ENCODE measurements at places on chromosomes 3 and 15.

GRCh38 chr3:56926243-56926946 lies 124.6 kb upstream of the ARHGEF3 start:
- DNase-seq: peak; percentile 69

GRCh38 chr15:85540085-85540797 lies 159.8 kb downstream of the AKAP13 start:
- no peak for DNase-seq

DNA sequence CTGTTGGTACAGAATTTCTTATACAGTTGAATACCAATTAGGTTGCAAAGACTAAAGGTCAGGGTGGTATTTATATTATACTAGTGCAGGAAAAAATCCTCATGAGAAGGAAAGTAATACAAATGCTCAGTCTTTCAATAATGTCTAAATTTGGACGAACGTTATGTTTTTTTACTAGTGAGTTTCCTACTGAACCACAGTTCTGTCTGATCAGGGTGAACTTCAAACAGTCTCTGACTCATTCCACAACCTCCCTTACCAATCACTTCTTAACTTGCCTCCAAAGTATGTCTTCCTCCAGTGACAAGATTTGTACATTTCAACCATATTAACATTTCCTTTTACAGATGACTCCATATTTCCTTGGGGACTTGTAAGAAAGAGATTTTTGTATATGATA lies 3.4 kb downstream of the TMEM212 start:
- peak; percentile 50 for DNase-seq

DNA sequence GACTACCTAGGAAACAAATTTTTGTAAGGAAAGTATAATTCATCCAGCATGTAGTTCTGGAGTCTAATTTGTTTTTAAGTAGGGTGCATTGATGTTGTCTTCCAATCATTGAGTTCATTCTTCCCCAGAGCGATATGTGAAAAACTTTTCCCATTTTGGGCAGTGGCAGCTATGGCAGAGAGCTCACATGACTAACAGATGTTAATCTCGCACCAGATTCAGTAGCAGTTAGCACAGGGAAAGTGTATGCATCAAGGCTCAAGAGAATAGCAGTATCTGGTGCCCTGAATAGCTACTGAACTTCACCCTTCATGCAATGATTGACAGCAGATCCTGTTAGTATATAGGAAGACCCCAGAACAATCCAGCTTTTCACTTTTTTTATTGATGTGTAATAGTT lies 46.3 kb upstream of the TCAIM start:
- no peak for DNase-seq

GRCh38 chr15:91484141-91484540 lies 369.4 kb upstream of the SLCO3A1 start:
- no peak for DNase-seq

- DNase-seq: no peak
Observed at GRCh38 chr15:58148633-58149445, 10.7 kb downstream of the AQP9 start.

DNA sequence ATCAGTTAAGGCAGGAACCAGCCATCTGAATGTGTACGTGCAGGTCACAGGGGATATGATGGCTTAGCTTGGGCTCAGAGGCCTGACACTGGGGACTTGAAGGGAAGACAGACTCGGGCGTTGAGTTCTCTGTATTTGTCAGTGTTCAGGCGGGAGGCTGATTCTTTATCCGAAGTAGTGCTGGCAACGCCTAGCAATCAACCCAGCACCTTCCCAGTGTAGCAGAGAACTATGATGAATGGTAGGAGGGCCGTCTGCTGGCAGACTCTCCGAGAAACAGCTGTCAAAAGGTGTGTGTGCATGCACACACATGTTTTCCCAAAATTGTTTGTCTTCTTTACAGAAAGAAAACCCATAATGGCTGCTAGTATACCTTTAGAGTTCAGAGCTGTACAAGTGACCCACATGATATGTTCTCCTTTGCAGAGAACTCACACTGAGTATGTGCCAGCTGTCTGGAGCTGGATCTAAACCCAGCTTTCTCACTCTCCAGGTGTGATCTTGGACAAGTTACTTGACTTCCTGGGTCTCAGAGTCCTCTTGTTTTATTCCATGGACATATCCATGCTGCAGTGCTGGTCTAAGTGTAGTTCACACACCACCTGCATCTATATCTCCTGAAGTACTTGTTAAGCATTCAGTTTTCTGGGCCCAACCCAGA lies 74.5 kb upstream of the LARS2 start:
- no peak for DNase-seq

- DNase-seq: no peak
Observed at GRCh38 chr15:37771465-37771864, 163.0 kb upstream of the TMCO5A start.

DNA sequence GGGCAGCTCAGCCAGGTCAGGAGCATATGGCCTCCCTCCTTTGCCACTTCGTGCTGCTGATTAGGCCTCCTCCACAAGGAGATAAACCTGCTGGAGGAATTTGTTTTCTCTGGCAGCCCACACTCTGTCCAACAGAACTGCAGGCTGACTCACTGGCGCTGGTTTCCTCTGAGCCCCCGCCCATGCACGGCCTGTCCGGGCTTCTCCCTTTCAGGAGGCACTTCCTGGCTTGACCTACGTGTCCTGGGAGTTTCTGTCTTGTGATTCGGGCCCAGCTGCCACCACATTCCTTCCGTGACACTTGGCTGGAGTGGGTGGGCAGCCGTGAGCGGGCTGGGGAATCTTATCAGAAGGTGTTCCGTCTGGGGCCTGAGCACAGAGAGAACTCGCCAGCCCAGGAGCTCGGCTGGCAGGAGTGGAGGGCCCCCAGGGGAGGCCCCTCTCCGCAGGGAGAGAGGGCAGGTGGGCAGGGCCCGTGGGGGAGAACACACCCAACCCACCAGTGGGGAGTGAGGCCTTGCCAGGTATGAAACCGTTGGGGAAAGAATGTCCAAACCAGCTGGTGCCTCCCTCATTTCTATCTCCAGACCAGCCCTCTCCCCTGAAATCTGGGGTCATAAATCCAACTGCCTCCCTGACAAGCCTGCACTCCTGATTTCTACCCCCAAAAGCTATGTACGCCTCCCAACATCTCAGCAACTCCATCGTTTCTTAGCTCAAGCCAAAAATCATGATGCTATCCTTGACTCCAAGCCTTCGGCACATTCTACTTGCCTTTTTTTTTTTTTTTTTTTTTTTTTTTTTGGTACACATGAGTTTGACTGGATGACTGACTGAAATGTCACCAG lies 110.6 kb upstream of the MEF2A start:
- DNase-seq: peak; percentile 90

GRCh38 chr3:160369784-160370183 lies 29.2 kb downstream of the IFT80 start:
- no peak for DNase-seq

DNA sequence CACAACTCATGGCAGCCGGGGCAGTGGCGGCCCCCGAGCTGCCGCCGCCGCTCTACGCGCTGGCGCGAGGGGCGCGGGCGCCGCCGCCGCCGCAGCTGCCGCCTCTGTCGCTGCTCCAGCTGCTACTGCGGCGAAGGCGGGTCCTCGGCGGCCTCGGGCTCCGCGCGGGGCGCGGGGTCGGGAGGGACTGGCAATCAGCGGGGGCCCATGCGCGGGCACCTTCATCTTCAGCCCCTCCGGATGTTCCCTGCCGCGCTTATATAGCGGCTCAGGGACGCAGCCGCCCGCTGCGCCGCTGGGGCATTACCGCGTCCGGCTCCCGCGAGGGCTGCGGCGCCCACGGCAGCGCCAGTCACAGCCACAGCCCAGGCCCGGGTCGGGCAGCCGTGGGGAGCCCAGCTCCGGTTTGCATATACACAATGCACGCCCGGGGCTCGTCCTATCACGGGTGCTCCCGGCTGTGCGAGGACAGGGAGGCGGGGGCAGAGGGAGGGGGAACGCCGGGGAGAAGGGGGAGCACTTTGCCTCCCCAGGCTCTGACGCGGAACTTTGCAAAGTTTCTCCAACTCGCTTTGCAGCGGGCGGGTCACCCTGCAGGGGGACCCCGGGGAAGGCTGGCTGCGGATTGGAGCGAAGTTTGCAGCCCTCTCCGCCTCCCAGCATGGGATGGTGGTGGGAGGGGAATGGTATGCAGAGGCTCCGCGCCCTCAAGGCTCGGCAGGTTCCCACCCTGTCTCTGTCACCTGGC lies at the start of gene VGLL3:
VGLL3 (minus strand) TSS at position 416 of the 748 bp plus-strand sequence; CDS start at position 10, 406 bp downstream.
- DNase-seq: no peak

- DNase-seq: no peak
Observed at GRCh38 chr15:33066584-33066983, 127.9 kb downstream of the FMN1 start.

DNA sequence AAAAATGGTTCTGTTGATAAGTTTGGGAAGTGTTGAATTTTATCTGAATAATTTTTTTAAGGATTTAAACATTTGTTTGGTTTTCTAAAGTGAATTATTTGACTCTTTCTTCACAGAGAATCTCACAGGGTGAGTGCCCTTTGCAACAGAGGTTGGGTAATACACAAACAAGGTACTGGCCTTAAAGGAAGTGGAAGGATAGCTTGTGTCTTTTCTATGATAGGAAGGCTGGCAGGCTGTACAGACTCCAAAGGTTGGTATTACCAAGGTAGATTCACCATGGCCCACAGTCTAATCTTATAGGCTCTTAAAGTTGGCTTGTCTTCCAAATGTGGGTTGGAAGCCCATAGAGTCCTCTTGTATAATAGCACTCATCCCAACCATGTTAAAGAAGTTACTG lies 311.5 kb downstream of the SV2B start:
- no peak for DNase-seq

GRCh38 chr3:156617145-156617544 lies 57.2 kb upstream of the TIPARP start:
- DNase-seq: no peak

DNA sequence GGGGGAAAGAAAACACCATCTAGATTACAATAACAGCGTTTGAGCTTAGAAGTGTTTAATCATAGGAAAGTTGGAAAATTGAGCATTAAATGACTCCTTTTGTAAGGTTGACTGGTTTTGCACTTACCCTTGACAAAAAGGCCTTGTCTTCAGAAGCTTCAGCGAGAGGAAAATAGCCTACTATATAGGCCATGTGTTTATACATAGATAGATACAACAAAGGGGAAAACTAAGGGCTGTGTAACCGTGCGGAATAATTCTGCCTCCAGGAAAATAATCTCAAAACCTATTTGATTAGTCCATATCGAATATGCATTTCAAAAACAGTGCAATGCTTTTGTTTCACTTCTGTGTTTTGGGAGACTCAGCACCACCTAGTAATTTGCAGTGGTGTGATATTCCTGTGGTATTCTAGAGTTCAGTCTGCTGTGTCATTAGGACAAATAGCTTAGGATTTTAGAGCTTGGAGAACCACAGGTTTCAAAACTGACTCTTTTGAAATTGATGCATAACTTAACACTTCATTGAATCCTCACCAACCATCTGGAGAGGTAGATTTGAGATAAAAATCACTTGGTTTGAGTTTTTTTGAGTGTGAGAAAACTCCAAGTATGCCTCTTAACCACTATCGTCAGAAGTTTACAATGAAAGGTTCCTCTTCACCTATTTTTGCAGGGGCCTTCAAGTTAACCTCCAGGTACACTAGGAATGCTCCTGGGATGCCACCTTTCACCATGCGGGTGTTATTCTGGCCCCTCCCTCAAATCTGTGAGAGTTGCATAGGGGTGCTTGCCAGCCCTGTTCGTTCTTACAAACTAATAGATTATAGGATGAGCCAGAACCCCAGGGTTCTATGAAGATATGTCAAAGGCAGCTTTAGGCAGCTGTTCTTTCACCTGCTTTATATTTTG lies 1.9 kb downstream of the ARHGAP31 start:
- peak; percentile 49 for DNase-seq

DNA sequence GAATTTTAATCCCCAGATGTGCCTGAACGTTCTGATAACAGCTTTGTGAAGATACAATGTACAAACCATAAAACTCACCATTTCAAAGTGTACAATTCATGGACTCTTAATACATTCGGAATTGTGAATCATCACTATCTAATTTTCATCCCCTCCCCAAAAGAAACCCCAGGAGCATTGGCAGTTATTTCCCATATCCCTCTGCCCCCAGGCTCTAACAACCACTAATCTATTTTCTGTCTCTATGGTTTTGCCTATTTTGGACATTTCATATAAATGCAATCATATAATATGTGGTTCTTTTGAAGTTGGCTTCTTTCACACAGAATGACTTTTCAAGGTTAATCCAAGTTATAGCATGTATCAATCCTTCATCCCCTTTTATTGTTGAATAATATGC lies 25.3 kb downstream of the PRICKLE2 start:
- no peak for DNase-seq

GRCh38 chr3:120181632-120182031 lies 87.4 kb upstream of the GSK3B start:
- no peak for DNase-seq

DNA sequence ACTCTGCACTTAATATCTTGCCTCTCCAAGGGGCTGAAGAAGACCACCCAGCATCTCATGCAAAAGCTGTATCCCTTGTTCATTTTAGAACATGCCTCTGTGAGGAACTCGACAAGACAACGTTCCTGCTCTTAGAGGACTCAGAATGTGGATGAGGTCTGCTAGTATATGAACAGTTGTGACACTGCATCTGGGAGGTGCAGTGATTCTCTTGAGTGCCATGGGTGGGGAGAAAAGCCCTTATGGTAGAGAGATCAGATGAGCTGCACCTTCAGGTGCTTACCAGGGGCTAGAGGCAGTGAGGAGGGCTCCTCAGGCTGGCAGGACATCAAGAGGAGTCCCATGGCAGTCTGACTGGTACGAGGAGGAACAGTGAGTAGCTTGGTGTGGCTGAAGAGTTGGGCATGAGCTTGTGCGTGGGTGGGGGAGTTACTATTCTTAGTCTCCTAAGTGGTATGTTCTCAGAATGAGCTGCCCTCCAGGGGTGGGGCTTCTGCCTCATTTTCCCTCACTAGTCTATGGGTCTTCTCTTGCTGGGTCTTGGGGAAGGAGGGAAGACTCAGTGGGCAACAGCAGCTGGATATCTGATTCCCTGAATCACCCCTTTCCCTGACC lies 56.7 kb upstream of the ATP2B2 start:
- no peak for DNase-seq

DNA sequence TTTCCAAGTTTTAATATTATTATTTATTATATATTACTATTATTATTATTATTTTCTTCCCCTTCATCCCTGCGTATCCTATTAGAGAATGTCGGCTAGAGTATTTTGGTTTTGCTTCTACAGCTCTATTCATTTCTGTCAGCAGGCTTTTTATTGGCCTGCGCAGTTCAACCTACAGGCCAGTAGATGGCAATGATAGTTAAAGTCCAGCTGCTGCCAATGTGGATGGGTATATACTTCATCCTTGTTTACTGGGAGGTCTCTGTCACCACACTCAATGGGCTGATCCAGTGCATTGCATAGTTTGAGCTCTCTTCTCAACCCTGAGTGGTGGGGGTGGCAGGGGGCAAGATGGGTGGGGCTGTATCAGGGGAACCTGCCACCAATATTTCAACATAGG lies 799.8 kb downstream of the NSUN3 start:
- DNase-seq: peak; percentile 30

GRCh38 chr15:73254598-73254997 lies 114.2 kb downstream of the HCN4 start:
- no peak for DNase-seq

DNA sequence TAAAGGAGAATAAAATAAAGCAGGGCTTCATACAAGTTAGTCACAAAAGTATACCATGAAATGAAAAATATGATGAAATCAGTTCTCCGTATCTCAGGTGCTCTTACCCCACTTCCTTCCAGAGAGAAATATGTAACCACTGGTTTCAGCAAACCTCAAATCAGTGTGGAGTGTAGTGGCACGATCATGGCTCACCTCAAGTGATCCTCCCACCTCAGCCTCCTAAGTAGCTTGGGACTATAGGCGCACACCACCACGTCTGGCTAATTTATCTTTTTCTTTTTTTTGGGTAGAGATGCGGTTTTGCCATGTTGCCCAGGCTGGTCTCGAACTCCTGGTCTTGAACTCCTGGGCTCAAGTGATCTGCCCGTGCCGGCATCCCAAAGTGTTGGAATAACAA lies 24.2 kb downstream of the DENND4A start:
- no peak for DNase-seq
